Stimulated activated CD4-positive, alpha-beta T cell treated with anti-CD3 and anti-CD28 coated beads, Interleukin-15, amount 100 ng/mL, for 1 hour (primary cell): ENCODE measurements at places on chromosomes 1 and 21.

- DNase-seq: no peak
Measured at GRCh38 chr1:98286656-98287055, 365.8 kb upstream of the DPYD start.

- no peak for DNase-seq
Measured at GRCh38 chr21:26554365-26554764, 18.7 kb downstream of the CYYR1 start.

GRCh38 chr1:23567629-23567995 is 8.3 kb upstream of the ID3 start:
- DNase-seq: no peak

- no peak for DNase-seq
Measured at GRCh38 chr1:244353551-244354091, 98.1 kb downstream of the ADSS2 start.

DNA sequence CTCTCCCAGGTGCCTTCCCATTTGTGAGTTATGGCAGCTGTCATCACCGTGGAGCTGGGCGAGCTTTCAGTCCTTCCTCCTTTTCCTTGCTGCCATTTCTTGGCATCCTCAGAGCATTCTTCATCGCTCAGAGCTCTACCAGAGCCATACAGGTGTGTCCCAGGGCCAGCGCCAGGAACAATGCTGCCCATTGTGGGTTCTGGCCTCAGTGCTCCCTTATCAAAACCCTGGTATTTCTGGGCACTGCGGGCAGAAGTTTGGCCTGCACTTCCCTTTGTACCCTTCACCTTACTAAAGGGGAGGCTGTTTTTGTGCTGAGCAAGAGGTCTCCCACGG is 28.5 kb downstream of the RASSF5 start:
- DNase-seq: no peak

DNA sequence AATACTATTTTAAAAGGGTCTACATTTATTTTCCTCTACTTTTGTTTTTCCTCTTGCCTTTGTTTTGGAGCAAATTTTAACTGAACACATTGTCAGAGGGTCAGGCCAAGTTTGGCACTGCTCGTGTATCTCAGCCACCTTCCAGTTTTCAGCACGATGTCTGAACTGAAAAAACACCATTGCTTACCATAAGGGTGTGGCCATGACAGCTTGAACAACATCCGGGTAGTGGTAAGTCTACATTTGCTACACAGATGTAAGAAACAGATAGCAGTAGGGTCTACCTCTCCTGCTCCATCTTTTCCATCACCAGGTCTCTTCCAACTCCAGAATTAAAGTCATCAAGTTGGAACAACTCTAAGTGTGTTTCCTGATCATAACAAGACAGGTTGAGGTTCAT is 4.2 kb downstream of the HIVEP3 start:
- DNase-seq: no peak

GRCh38 chr1:170790651-170791071 is 126.7 kb downstream of the PRRX1 start:
- no peak for DNase-seq

DNA sequence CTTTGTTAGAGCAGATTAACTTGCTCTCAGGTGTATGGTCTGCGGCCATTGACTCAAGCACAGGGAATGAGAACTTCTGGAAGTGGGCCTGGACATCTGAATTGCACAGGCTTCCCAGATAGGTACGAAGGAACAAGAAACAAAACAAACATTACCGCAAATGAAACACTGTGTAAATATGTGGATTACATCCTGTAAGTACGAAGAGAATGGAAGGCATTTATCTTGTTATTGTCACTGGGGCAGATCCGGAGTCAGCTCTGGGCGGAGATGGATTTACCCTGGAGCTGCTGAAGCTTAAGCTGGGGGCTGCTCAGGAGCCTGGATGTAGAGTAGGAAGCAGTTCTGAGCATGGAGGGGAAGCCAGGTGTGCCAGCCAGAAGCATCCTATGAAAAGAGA is 6.8 kb downstream of the HES2 start:
- no peak for DNase-seq
